RKO (cell line): ENCODE measurements at places on chromosomes 3 and 15.

DNA sequence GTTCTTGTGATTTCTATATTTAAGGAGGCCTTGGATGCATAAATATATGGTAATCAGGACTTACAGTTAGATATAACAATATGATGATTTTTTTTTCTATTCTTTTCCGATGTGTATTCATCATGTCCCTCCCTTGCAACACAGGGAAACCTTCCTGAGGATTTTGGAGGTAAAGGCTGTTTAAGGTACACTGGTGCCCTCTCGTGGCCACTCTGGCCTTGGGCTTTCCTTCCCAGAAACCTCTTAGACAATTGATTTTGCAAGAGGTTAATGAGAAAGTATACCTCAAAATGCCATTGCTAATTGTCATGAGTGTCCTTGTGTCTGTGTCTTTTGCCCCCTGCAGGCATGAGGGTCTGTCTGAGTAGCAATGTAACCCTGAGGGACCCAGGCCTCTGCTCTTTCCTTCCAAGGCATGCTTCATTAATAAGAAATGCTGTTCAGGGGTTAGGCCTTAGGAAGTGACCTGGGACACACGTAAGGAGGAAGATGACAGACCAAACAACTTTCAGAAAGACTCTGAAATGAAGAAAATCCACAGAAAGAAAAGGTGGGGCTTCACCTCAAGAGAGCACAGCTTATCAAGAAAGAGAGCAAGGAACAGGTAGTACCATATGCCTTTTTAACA, 70.3 kb upstream of the PPP2R3A start:
- peak; percentile 78 for DNase-seq

DNA sequence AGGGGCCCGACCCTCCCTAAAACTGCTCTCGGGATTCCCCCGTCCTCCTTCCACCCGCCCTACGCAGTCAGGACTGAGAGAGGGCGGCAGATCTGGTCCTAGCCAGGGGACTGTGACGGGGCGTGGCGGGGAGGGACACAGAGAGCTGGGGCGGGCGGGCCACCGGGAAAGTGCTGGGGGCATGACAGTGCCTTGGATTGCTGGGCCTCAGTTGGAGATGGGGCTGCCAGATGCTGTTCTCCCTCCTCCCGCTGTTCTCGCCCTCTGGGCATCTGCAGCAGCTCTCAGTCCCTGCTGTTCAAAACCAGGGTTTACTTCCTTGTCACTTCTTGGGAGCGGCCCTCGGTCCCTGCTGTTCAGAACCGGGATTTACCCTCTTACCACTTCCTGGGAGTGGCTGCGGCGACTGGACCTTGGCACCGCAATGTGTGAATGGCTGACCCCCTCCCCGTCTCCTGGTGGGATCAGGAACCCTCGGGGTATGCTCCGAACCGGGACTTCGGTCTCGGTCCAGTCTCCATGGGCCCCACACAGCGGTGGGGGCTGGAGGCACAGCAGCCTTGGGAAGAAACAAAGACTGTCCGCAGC, 1.8 kb upstream of the RPP25 start:
- no peak for DNase-seq

DNA sequence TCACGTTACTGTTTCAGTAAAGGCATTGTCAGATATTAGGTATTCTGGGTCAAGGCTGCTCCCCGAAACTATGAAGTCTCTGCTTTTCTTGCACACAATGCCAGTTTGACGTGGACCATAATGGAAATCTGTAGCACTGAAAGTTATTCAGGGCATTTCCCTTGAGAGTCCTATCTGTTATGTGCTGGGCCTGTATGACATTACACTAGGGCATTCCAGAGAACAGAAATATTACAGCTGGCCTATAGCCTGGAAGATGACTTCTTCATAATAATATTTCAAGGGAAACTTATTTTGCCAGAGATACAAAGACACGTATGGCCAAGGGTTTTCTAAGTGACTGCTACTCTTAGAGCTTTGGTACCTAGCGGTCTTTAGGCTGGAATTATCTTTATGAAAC, 613.6 kb upstream of the CBLB start:
- DNase-seq: no peak

DNA sequence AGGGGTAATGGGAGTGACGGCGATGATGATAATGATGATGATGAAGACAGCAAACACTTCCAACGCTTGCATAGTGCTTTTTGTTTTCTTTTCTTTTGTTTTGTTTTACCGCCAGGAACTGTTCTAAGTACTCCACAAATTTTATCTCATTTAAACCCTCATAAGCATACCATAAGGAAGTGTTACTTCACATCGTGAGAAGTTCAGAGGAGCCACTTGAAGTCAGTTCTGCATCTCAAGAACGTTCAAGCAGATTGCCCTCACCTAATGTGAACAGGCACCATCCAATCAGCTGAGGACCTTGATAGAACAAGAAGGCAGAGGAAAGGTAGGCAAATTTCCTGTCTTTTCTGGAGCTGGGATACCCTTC, 104.1 kb downstream of the LSM3 start:
- no peak for DNase-seq

GRCh38 chr3:137347817-137348368, 390.1 kb downstream of the IL20RB start:
- DNase-seq: no peak

DNA sequence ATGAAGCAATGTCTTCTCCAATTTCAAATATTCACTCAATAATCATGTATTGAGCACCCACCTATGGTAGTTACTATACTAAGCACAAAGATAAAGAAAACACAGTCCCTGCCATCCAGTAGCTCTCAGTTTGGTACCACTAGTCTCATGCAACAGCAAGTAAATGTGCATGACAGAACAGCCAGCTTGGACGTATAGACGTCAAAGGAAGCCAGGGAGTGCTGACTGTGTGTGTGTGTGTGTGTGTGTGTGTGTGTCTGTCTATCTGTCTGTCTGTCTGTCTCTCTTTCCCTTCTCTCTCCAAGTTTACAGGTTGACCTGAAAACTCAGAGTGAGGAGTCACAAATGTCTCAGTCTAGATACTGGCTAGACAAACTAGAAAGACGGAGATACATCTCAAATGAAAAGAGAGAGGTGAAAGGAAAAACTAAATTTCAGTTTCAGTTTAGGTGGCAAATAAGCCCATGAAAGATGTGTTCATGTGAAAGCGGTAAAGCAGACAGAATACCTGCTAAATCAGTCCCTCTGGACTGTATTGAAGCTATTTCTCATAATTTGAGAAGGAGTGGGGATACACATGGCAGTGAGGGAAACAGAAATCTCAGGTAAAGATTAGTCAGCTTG, 141.1 kb upstream of the PTPRG start:
- DNase-seq: no peak

DNA sequence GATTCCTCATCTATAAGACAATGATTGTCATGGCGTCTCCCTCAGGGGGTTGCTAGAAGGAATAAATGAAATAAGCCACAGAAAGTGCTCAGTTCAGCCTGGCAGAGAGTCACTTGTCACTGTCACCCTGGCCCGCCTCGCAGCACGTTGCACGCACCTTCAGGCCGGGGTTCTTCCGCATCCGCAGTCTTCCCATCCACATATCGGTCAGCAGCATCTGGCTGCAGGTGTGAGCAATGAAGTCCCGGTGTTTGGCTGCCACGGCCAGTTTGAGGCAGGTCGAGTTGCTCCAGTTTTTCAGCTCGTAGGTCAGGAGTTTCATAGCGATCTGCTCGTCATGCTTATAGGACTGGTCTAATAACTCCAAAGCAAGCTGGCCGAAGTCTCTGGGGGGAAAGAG, 48.5 kb upstream of the MTMR10 start:
- DNase-seq: no peak

GRCh38 chr15:62348623-62349022, 183.5 kb upstream of the C2CD4B start:
- no peak for DNase-seq

DNA sequence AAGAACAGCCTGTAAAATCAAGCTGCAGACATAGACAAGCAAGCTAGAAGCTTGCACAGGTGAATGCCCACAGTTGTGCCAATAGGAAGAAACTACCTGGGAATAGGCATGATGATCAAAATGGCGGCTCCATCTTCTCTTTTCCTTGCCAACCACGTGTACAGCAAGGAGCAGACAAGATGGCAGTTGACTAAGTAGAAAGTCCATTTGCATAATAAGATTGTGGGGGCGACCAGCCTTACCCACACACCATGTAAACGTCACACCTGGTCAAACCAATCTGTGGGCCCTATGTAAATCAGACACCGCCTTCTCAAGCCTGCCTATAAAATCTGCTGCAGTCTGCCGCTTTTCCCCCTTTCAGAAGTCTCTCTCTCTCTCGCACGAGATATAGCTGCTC, 25.1 kb upstream of the ANKRD34C start:
- no peak for DNase-seq

GRCh38 chr3:108073764-108074431, 16.9 kb downstream of the CD47 start:
- DNase-seq: peak; percentile 30

DNA sequence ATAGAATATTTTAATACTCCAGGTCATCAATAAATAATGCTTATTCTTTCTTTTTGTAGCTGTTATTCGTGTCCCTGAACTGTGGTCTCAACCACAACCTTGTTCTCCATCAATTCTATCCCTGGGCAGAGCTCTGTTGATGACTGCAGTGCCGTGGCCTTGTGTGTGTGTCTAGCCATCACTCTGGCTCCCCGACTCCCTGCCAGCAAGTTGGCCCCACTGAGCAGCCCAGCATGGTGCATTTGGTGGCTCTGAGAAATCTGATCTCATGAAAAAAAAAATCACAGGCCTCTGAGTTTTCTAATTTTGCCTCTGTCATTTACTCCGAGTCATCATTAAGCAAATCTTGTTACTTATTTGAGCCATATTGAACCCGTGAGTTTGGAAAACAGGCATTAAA, 164.7 kb downstream of the GOLGA6L6 start:
- DNase-seq: no peak

DNA sequence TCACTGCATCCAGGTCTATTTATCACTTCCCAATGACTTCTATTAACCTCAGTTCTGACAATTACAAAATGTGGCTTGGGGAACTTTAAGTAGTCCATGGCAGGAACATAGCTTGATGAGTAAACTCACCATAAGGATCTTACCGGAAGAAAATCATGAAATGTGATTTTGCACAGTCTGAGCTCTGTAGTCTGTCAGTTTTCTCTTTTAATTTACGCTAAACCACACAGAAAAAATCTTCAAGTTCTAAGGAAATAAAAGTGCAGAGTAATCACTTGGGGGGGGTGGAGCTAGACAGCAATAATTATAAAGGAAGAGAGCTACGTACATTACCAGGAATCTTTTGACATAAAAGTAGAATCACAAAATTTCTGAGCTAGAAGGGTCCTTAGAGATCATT, 9.2 kb downstream of the TBC1D5 start:
- DNase-seq: no peak

GRCh38 chr3:36730966-36731365, 33.4 kb downstream of the DCLK3 start:
- no peak for DNase-seq

DNA sequence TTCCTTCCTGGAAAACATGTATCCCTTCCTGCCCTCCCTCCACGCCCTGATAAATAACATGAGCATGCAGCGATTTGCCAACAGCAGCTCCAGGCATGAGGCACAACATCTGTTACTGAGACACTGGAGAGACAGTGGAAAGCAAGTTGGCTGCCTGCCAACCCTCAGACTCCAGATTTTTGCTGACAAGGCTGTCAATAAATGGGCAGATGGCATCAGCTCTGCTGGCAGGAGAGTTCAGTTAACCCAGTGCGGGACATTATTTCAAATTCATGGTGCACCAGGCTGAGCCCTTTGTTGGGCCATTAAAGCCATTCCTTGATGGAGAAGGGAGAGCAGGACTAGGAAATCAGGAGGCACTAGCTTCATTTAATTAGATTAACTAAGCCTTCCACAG, 293.3 kb downstream of the MEX3B start:
- no peak for DNase-seq

DNA sequence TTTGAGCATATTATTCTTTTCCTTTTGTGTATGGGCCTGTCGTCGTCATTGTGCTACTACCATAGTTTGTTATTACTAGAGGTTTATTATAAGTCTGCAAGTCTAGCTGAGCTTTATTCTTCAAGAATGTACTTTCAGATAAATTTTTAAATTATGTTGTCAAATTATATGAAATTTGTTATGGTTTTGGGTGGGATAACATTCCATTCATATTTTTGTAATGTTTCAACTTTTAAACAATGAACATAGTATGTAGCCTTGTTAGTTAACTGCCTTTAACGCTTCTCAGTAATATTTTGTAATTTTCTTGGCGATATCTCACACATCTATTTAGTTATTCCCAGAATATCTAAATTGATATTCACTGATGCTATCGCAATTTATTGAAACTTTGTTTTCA, 41.6 kb upstream of the GOLGA8B start:
- no peak for DNase-seq

DNA sequence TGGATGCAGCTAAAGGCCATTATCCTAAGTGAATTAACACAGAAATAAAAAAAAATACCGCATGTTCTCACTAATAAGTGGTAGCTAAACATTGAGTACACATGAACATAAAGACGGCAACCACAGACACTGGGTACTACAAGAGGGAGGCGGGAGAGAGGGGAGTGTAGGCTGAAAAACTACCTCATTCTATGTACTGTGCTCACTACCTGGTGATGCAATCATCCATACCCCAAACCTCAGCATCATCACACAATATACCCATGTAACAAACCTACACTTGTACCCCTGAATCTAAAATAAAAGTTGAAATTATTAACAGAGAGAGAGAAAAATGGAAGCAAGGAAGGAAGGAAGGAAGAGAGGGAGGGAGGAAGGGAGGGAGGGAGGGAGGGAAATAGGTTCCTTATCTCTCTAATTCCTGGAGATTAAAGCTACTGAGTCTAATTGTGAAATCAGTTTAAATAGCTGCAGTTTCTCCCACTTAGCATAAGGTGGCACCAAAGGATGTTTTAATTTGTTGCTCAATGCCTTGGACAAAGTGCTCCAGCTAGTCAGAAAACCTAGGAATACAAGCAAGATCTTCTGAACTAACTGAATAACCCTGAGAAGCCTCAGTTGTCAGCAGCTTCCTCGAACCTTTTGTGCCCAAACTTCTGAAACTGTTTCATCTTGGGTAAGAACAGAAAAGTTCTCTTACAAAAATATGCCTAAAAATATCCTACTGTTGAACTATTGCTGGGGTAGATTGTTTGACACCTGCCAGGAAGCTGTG, 79.4 kb upstream of the ATP11B start:
- DNase-seq: peak; percentile 83

GRCh38 chr3:60490992-60491391, 760.3 kb downstream of the FHIT start:
- DNase-seq: no peak

DNA sequence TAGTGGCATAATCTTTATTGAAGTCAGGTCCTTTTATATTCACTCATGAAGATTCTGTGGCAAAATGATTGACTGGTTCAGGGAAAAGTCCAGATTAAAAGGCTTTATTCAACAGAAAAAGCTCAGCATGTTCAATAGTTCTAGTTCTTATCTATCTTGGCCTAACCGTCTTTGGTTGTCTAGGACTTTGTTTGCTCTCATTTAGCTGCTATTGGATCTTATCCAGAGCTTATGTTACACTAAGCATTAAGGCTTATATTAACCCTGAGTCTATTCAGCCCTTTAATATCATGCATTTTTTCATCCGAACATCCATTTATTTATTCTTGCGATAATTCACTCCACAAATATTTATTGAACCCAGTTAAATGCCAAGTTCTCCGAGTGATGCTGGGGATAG, 601.0 kb upstream of the SGO1 start:
- DNase-seq: no peak
